ENCODE measurements at places on chromosomes 5 and 9. TPM values are rescaled to one million over a fixed set of nuclear protein-coding genes. Genes with fewer than 3 reads are reported as not detected.

- no peak for DNase-seq
Observed at GRCh38 chr5:102542057-102542456, 43.3 kb upstream of the SLCO6A1 start.

- no peak for DNase-seq
Observed at GRCh38 chr5:140106805-140107311, 7.1 kb upstream of the PURA start.

- DNase-seq = no peak
Observed at GRCh38 chr5:12985142-12985541, 959.3 kb downstream of the DNAH5 start.

- DNase-seq = no peak
Observed at GRCh38 chr5:115097236-115097635, 72.5 kb downstream of the TRIM36 start.

Gene MARVELD2
- total RNA-seq = 0.53 TPM

DNA sequence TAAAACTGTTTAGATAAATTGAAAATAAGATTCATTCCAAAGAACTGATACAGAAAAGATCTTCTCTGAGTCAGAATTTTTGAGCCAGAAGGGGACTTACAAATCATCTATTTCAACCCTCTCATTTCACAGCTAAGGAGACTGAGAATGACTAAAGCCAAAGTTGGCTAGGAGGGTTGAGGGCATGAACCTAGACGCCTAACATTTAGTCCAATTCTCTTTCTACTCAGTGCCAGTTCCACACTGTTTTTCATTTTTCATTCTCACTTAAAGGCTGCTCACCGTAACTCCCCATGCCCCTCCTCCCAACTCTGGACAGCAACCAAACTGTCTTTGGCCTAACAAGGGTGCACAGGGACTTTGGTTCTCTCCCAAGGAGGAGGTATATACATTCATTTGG is 364.0 kb downstream of the NDUFS4 start:
- no peak for DNase-seq

Measured in activated T-cell treated with anti-CD3 and anti-CD28 coated beads, Interleukin-2, amount 50 U/mL, for 4 hours (primary cell).